ENCODE measurements at places on chromosomes 6 and 20. TPM values are rescaled to one million over a fixed set of nuclear protein-coding genes. Genes with fewer than 3 reads are reported as not detected.

GRCh38 chr6:95545686-95546085 is 31.6 kb upstream of the MANEA start:
- no peak for DNase-seq

GRCh38 chr6:43119482-43119881 is 43.4 kb downstream of the PTK7 start:
- DNase-seq, result no peak

GRCh38 chr6:160030103-160030502 is 61.2 kb downstream of the IGF2R start:
- DNase-seq, result peak; percentile 73

- peak; percentile 85 for DNase-seq
Observed at GRCh38 chr6:43916924-43917877, 147.2 kb downstream of the VEGFA start.

- no peak for DNase-seq
Observed at GRCh38 chr6:128070406-128070805, 169.5 kb upstream of the THEMIS start.

DNA sequence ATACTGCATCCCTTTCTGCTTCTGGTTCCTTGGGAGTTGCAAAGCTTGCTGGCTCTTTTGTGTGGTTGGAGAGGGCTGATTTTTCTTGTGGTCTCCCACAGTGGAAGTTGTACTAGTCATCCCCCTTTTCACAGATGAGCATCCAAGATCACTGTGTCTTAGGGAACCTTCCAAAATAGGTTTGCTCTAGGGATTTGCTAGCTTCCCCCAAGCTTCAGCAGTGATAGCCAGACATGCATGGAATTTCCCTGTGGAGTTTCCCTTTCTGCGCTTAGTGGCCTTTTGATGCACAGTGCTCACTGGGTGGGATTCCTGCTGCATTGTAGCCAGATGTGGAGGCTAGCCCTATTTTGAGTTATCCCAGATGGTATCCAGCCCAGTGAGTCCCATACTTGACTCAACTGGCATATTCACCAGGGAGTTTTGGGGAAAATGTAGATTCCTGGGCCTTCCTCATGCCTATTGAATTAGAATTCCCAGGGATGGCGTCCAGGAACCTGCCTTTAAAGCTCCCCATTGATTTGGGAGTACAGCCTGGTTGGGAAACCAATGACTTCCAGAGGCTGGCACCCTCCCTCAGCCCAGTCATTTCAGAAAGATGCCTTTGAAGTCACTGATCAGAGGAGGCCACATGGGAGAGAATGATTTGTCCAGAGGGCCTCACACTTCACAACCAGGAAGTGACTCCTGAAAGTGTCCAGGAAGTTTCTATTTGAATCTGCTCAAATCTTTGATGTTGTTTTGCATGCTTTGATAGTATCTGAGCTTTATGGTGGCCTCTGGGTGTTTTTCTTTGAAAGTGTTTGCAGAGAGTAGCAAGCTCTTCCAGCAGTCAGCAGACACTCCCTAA is 25.9 kb downstream of the PPARD start:
- DNase-seq, result no peak

DNA sequence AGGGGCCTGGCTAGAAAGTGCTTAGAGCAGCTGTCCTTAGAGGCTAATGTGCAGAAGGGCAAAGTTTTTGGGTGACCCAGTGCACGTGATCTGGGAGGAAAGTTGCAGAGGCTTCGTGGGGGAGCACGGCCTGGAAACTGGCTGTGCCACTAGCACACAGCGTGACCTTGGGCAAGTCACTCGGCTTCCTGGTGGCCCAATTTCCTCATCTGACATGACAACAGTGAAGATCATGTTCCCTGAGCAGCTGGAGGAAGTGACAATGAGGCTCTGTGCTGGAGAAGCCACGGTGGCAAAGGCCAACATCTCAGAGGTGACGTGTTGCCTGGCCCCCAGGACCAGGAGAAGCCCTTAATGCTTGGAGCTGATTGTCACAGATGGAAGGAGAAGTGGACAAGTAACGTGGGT is 99.5 kb downstream of the FOXC1 start:
- no peak for DNase-seq

DNA sequence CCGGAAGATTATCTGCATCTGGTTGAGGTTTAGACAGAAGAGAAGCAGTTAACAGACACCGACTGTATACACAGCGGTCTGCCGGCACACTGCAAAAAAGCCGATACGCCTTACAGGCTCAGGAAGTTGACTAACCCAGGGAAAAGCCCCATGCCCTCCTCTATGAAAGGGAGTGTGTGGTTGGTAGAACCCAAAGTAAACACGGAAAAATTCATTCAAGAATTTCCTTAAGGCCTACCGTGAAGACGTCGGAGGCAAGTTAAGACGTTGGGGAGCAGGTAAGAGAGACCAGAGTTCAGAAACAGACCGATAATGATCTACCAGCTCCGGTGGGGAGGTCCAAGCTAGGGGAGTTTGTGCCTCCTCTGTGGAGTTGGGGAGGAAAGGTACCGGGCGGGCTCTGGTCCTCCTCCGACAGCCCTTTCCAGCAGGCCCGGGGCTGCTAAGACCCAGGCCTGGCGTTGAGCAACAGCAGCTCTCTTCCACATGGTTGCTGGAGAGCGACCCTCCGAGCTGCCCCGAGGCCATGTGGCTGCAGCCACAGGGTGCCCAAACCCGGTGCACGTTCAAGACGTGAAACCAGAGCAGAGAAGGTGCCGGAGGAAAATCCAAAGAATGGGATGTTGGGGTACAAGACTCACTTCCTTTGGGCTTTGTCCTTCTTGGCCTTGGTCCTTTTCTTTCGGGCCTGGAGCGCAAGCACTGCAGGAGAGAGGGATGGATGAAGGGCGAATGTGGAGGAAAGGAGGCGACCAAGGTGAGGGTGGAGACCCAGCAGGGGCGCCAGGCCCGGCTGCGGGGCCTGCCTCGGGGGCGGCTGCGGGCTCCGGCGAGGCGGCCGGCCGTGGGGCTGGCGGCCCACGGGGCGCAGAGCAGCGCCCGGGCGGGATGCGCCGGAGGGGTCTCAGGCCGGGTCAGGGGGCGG is 809 bp downstream of the SRPK1 start:
- peak; percentile 64 for DNase-seq

- no peak for DNase-seq
Observed at GRCh38 chr6:145241039-145241438, 494.3 kb downstream of the EPM2A start.

DNA sequence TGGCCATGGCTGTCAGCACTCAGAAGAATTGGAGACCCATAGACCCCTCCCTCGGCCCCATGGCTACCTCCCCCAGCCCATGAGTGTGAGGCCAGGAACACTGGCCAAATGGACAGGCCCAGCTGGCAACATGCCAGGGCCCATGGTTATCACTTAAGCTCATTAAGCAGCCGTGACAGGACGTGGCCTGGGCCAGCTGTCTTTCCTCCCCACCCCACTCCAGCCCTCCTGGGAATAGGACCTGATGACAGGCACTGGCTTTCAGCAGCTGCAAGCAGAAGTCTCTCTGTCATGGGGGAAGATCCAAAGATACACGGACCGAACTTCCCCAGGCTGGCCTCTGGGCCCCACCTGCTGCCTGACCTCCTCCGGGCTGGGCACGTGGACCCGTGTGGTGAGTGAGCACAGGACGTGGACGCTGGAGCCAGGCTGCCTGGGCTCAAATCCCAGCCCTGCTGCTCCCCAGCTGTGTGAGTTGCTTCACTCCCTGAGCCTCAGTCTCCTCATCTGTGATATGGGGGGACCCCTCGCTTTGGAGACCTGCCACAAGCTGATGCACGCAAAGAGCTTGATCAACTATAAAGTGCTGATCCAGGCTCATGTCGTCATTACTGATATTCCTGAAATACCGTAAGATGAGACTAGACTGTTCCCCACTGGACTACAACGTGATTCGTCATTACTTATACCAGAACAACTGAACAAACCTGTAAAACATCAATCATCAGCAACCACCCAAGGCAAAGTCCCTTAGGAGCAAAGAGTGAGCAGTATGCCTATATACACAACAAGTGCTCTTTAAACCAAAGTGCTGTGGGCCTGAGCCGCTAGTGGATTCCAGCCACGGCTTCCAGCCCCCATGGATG is 22.0 kb upstream of the VSTM2L start:
- no peak for DNase-seq

DNA sequence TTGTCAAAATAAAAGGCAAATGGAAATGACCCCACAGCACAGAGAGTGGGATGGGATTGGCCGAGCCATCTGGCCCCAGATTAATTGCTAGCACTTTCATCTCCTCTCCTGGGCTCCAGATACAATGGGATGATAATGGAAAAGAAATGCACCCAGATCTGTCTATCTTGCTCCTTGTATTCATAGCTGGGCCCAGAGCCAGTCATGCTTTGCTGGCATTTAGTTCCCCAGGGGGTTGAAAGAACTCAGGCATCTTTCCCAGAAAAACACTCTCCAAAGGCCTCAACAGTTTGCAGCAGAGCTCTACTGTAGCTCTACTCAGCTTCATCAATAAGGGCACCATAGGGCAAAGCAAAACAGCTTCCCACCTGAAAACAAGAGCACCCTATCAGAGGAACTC is 116.0 kb upstream of the FOXA2 start:
- no peak for DNase-seq

DNA sequence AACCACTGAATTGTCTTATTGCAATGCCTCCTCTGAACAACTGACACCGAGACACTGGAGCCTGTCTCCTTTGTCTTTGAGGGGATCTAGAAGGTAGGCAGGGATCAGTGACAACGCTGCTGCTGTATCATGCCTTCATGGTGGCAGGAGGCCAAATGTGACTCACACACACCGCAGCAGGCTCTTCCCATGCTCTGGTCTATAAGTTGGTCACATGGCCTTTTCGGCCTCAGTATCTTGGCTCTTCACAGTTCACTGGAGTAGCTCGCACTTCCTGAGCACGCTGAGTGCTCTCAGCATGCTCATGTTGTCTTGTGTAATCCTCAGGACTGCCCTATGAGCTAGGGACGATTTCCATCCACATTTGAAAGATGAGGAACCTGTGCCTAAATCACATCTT is 167.4 kb upstream of the PCSK2 start:
- no peak for DNase-seq

- peak; percentile 43 for DNase-seq
Observed at GRCh38 chr20:36604952-36605398, 604 bp upstream of the RAB5IF start.

- no peak for DNase-seq
Observed at GRCh38 chr20:22430746-22431168, 153.6 kb downstream of the FOXA2 start.

- DNase-seq, result peak; percentile 88
Observed at GRCh38 chr6:3456898-3457709, at the start of gene SLC22A23. Gene SLC22A23, minus strand, starts transcription at chr6:3457050. Its CDS starts 491 bp downstream, at chr6:3456559.

- DNase-seq, result no peak
Observed at GRCh38 chr6:29005183-29005885, at the start of gene ZNF311. Gene ZNF311, minus strand, starts transcription at chr6:29005315. Its CDS starts 1,361 bp downstream, at chr6:29003954.

GRCh38 chr6:119134752-119135151 is 56.3 kb upstream of the FAM184A start:
- no peak for DNase-seq

- no peak for DNase-seq
Observed at GRCh38 chr6:149933461-149933860, 8.4 kb upstream of the ULBP2 start.

GRCh38 chr6:79656134-79656533 is 25.0 kb downstream of the SH3BGRL2 start:
- DNase-seq, result no peak

DNA sequence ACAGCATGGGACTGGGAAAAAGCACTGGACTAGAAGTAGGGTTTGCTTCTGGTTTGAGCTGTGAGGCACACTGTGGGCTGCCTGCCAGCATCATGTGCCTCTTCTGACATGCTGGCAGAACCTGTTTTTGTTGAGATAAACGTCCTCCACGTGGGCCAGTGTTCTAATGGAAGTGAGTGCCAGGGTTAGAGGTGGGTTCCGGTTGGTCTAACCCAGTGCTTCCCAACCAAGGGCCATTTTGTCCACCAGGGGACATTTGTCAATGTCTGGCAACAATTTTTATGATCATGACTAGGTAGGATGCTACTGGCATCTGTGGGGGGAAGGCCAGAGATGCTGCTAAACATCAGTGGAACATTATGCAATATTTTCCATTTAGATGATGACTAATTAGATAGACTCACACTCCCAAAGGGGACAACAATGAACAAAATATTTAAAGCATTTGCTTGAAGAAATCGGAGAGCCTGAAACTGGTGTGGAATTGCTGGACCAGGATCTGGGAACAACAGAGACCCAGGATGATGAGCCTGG is 7.8 kb upstream of the APMAP start:
- peak; percentile 55 for DNase-seq

- no peak for DNase-seq
Observed at GRCh38 chr6:36384095-36384494, 3.4 kb downstream of the ETV7 start.

- DNase-seq, result peak; percentile 38
Observed at GRCh38 chr6:28884423-28885131, 39.2 kb downstream of the TRIM27 start.

DNA sequence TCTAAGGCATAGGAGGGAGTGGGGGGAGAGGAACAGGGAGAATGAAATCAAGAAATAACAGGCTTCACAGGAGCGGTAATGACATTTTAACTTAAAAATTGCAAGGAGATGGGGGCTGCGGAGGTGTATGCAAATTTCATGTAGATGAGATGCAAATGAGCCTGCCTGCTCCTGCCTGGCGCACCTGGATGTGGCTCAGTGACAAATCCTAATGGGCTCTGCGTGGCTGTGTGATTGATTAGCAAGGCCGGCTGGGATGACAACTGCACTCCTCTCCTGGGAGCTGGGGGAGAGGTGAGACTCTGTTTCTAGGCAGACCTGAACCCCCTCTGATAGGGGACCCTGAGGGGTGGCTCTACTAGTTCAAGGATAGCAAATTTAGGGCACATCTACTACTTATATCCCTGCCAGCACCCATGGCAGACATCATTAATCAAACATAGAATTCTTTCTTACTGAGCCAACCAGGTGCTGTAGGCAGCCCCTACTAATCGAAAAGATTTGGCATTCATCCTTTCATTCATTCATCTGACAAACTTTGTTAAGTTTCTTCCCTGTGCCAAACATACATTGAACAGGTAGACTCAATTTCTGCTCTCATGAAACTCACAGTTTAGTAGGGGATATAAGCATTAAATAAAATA is 38.4 kb upstream of the TGM2 start:
- DNase-seq, result no peak

- peak; percentile 31 for DNase-seq
Observed at GRCh38 chr6:89941031-89941762, 46.9 kb downstream of the GJA10 start.

DNA sequence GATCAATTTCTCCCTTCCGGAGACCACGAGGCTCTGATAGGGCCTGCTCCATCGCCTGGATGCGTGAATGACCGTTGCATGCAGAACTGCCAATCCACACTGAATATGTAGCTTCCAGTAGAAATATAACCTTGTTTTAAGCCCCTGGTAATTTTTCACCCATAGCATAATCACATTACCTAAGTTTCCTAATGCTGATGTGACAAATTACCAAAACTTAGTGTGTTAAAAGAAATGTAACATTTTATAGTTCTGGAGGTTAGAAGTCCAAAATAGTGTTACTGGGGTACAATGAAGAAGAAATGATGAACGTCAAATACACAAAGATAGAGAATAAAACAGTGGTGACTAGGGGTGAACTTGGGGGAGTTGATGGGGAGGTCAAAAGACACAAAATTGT is 22.0 kb upstream of the SIRPD start:
- DNase-seq, result no peak

The COL21A1 gene
- total RNA-seq, result 0.35 TPM

The GCM1 gene
- not detected for total RNA-seq

The GJA10 gene
- total RNA-seq, result not detected

The CLIC5 gene
- total RNA-seq, result 242 TPM

The SIRPB2 gene
- 0.87 TPM for total RNA-seq

The LY6G6D gene
- total RNA-seq, result 0.90 TPM

The CTCFL gene
- total RNA-seq, result not detected

The EFCAB8 gene
- 0.17 TPM for total RNA-seq

All from mucosa of descending colon (tissue), 3 donors.